ENCODE measurements at places on chromosomes 4 and X.
A peak's percentile ranks its signal among the peaks of the same experiment; 100 is the strongest.

- DNase-seq, result no peak
Observed at GRCh38 chr4:145513020-145513621, 31.5 kb downstream of the SMAD1 start.

DNA sequence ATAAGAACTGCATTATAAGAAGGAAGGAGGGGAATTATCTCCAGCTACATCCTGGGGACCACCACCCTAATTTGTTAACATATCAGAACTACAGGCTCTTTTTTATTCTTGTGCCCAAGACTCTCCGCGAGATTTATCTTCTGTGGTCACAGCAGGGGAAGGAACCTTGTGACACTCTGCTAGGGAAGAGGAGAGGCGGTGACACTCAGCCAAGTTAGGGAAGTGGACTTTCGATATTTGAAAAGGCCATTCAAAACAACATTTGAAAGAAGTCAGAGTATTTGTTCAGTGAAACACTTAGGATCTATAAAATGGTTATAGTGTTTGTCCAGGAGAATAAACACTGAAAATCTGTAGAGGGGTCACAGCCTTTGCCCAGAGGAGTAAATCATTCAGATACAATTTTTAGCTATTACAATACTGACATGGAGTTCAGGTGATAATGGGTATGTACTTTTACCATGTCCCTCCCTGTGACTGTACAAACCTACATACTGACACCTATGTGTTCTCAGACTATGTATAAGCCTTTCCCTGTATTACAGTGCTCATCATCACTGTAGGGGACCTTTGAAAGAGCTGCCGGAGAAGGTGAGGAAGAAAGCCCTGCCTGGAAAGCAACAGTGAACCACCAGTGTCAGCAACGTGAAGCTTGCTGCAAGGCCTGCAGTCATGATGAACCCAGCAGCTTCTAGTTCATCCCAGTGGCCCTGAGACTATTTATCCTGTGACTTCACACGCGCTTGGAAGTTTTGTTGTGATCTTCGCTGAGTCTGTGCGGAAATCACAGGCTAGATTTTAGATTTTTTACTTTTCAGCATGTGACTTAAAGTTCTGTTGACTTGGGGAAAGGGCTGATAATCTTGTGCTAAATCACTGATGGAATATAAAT is 8.5 kb upstream of the PTTG2 start:
- DNase-seq, result no peak

GRCh38 chr4:72295966-72296557 is 264.3 kb downstream of the NPFFR2 start:
- no peak for DNase-seq

DNA sequence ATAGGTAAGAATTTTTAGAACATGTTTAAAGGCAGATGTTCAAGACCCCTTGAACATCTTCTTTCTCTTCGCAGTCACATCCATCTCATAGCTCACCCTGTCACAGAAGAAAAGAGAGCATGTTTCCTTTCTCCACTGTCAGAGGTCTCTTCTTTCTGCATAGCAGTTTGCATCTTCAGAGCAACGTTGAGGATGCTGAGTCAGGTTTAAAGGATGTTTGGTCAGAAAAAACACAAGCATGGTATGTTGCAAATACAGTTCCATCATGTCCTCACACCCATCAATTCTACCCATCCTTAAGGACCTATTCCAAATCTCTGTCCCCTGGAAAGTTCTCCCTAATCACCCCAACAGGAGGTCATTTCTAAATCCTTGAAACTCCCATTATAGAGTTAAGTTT is 84.8 kb downstream of the STOX2 start:
- DNase-seq, result no peak

GRCh38 chr4:150068300-150068960 is 9.8 kb upstream of the DCLK2 start:
- no peak for DNase-seq

GRCh38 chrX:135383249-135383648 is 38.5 kb upstream of the SMIM10L2A start:
- DNase-seq, result no peak

DNA sequence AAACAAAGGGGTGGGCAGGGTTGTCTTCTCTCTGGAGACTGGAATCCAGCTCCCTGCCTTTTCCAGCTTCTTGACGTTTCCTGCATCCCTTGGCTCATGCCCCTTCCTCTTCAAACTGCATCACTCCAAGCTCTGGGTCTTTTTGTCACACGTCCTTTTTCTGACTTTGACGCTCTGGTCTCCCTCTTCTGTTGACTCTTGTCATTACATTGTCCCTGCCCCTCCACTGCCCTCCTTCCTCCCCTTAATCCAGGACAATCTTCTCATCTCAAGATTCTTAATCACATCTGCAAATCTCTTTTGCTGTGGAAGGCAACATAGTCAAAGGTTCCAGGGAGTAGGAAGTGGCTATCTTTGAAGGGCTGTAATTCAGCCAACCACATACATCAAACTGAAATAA is 178.3 kb downstream of the TMA16 start:
- no peak for DNase-seq

DNA sequence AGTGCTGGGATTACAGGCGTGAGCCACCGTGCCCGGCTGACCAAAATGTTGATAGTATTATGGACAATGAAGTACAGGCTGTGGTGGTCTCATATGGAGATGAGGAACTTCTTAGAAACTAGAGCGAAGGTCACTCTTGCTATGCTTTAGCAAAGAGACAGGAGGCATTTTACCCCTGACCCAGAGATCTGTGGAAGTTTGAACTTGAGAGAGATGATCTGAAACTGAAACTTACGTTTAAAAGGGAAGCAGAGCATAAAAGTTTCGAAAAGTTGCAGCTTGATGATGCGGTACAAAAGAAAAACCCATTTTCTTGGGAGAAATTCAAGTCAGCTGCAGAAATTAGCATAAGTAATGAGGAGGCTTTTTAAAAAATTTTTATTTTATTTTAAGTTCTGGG is 8.5 kb upstream of the CTAG2 start:
- no peak for DNase-seq

- no peak for DNase-seq
Observed at GRCh38 chr4:8261851-8262535, 7.6 kb upstream of the HTRA3 start.

DNA sequence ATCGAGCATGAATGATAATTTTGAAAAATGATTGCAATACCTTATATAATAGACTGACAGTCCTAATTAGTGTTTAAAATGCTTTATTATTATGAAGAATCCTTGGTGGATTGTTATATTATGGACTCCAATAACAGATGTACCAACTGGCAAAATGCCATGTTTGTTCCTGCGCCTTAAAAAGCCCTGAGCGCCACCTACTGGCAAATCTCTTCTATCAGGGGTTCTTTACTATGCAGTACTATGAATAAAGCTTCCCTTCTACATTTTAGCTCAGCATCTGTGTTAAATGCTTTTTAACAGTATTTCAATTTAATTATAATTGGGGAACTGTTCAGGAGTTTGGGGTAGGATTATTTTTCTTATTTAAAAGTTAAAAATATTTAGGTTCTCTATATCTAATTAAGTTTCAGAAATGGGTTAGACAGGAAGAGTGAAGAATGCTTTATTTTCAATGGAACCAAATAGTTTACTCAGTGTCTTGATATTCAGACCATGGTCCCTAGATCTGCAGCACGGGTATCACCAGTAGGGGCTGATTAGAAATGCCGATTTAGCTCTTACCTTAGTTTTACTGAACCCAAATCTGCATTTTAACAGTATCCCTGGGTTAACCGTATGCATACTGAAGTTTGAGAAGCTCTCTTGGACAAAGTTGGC is 20.0 kb downstream of the CFAP97 start:
- peak; percentile 69 for DNase-seq

DNA sequence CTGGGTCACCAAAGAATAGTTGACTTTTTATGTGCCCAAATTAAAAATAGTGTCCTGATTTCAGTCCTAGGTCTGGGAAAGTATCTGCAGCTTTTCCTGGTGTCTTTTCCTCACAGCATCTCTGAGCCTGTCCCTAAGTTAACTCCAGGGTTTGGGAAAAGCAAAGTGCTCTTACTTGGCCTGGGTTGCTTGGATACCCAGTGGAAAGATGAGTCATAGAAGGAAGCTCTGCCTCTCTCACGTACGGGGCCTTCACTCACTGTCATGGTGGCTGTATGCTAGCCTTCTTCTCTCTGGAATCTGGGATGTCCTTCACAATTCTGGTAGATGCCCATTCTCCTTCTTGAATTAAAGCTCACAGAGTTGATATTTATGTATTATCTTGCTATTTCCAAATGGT is 607.3 kb downstream of the ANKRD50 start:
- DNase-seq, result no peak

DNA sequence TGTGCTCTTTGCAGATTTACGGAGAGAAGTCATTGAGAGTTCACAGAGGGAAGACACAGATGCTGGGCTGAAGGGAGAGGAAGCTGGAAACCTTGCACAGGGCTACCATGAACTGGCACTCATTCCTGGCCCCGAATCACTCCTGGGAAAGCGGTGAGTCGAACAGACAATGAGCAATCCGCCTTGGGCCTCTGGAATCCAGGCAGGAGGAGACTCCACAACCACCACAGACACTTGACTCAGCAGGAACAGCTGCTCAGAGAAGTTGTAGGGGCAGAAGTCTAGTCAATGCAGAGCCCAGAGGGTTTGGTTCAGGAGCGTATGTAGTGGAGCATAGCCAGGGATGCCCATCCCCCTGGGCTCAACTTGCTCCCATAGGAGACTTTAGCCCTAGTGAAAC is 62.8 kb upstream of the GRIA3 start:
- no peak for DNase-seq

DNA sequence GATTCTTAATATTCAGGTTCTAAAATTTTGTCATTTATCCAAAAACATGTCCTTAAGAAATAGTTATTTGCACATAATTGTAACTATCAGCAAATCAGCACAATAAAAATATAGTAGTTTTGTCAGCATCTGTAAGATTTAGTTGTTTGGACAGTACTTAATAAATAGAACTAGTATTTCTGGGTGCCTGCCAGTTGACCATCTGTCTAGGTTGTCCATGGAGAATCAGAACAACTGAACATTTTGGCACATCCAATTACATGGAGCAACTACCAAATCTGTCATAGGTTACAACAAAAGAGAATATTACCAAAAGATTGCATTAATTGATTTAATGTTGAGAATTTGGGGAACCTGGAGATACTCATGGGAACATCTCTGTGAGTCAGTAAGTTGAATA is 305.5 kb upstream of the TACR3 start:
- DNase-seq, result no peak

GRCh38 chrX:150841456-150842197 is 56.8 kb downstream of the CD99L2 start:
- no peak for DNase-seq

- no peak for DNase-seq
Observed at GRCh38 chr4:54662123-54662522, 4.4 kb downstream of the KIT start.

DNA sequence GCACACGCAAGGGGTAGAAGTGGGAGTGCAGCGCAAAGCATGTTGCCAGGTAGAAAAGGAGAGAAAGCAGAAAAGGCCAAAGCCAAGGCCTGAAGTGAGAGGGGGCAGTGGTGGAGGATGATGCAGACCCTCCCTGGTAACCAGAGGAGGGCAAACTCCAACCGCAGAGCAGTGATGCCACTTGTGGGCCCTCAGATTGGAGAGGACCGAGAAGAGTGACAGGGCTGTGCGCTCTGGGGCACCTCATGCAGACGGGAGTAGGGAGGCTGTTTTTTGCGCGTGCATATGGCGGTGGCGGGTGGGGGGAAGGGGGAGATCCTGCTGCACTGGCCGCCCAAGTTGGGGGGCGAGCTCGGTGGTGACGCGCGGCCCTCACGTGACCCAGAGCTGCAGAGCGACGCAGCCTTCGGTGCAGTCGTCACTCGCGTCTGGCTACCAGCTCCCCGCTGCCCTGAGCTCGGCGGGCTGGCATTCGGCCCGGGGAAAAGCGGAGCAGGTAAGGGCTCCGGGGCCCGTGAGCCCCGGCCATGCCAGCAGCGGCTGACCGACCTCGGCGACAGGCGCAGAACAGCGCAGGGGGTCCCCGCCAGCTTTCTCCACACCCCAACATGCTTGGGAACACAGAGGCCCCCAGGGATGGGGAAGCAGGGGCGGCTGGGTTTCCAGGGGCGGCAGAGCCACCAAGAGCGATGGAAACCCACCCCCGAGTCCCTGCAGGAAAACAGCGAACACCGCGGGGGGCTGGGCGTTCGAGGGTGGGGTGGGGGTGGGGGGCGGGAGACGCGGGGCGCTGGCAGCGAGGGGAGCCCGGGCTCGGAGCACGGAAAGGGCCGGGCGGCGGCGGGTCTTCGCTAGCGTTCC is at the start of gene BEX3:
TSS of gene BEX3 (plus strand) at position 421 of the 861 bp plus-strand sequence. CDS start 984 bp downstream, outside the sequence.
- no peak for DNase-seq

DNA sequence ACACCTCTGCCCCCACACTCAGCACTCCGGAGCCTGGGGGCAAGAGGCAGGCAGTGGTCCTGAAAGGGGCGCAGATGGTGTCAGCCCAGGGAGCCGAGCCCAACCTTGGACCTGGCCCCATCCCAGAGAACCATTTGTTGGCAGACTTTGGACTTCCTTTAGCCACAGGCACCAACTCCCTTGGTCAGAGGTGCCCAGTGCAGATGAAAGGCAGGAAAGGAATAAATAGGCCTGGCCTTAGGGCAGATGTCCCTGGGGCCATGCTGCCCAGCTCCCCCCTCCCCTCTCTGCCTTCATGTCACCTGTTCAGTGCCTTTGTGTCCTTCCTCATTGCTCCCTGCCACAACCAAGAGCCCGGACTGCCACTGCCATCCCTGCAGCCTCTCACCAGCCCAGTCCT is 52.8 kb downstream of the SEL1L3 start:
- no peak for DNase-seq

- no peak for DNase-seq
Observed at GRCh38 chr4:128393101-128393704, 105.6 kb upstream of the PGRMC2 start.

DNA sequence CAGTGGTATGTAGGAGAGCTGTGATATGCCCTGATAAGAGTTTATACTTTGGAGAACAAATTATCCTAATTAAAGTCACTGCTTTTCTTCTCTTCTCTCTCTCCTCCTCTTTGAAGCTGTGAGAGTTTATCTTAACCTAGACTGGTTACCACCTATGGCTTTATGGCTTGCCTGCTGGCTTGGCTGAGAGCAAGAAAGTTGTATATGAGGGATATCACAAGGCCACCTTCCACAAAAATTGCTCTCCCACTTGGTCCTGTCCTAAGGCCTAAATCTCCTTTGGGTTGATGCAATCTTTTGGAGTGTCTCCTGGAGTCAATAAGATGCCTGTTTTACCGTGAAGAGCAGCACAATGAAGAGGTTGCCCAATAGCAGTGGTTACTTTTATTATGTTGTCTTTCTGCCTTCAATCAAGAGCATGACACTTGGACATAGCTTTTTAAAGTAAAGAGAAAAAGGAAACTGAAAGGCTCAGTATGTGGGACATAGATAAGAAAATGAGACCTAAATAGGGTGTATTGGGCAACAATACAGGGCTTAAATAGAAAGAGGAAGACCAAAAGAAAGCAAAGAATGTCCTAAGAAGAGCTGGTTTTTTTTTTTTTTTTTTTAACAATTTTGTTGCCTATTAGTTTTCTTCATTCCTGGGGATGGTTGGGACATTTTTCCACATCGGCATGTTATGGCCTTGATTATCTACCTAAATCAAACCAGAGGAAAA is 9.2 kb downstream of the GUCY1A1 start:
- no peak for DNase-seq

DNA sequence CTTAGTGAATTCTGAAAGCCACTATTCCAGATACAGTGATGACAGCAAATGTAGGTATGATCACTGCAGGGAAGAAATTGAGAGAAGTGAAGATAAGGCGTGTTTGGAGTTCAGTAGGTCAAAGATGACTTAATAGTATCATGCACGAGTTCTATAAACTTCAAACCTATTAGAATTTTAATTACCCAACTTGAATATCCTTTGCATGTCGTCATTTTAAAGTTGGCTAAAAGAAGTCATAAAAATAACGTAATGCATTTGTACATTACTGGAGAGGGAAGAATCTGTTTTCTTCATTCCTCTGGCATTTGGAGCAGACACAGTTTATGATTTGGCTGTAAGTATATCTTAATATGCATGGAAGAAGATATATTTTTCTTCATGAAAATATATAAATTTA is 68.6 kb upstream of the MXRA5 start:
- DNase-seq, result no peak

Data from T-helper 1 cell (primary cell).